ENCODE measurements at places on chromosomes 5 and 9. TPM values are rescaled to one million over a fixed set of nuclear protein-coding genes. Genes with fewer than 3 reads are reported as not detected.

ROR2 gene
- 0.65 TPM for total RNA-seq

TAS2R1 gene
- total RNA-seq = not detected

WDR36 gene
- total RNA-seq = 12.9 TPM

CACNA1B gene
- total RNA-seq = 0.70 TPM

TTC39B gene
- 3.2 TPM for total RNA-seq

CTNND2 gene
- 41.3 TPM for total RNA-seq
